ENCODE measurements at places on chromosomes 1 and 21. TPM values are rescaled to one million over a fixed set of nuclear protein-coding genes. Genes with fewer than 3 reads are reported as not detected.
A peak's percentile ranks its signal among the peaks of the same experiment; 100 is the strongest.

CLCA4 gene
- not detected for polyA plus RNA-seq

G0S2 gene
- 52.5 TPM for polyA plus RNA-seq

SHE gene
- 9.6 TPM for polyA plus RNA-seq

OR14K1 gene
- not detected for polyA plus RNA-seq

- DNase-seq: no peak
Measured at GRCh38 chr1:234555390-234556024, 54.5 kb downstream of the IRF2BP2 start.

- DNase-seq: no peak
Measured at GRCh38 chr1:225811622-225812487, 1.9 kb downstream of the EPHX1 start.

DNA sequence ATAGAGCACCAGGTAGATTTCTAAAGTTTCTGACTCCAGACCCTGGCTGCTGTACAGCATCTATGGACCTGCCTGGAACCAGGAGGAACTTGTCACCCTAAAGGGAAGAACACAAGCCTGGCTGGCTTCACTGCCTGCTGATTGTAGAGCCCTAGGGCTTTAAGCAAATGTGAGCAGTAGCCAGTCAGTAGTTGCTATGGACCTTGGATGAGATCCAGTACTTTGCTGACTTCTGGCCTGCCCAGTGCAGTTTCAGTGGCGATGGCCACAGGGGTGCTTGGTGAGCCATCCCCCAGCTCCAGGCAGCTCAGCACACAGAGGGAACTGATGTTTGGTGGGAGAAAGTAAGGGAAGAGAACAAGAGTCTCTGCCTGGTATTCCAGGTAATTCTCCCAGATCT lies 68.4 kb downstream of the ATP6V1G3 start:
- DNase-seq: no peak

DNA sequence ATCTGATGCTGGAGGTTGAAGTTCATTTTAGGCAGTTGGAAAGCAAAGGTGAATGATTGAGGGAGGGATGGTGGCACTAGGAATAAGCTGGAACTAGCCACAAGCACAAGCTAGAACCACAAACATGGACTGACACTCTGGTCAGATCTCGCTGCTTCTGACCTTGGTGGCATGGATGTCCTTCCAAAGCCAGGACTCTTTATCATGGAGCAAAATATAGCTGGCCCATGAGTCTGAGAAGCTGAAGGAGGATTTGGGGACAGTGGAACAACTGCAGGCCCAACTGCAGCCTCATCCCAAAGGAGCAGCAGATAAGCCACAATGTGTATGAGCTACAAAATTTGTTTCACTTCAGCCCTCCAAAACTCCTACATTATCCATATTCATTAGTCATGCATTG lies 35.5 kb downstream of the SRSF11 start:
- no peak for DNase-seq

DNA sequence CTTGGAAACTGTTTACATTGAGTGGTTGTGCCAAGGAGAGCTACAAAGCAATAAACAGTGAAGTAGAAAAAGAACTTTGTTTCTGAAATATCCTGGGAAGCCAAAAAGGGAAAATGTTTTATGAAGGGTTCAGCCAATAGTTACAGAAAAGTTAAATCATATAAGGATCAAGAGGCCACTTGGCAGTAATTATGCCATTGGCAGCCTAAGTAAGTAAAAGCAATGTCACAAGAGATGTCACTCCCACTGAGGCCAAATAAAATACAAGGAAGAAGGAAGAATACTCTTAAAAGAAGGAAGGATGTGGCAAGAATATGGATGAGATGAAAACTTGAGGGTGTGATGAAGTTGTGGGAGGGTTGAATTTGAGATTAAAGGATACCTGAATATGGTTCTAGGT lies 45.2 kb downstream of the EDEM3 start:
- DNase-seq: no peak

GRCh38 chr1:24411963-24412362 lies 1.6 kb downstream of the STPG1 start:
- DNase-seq: no peak

DNA sequence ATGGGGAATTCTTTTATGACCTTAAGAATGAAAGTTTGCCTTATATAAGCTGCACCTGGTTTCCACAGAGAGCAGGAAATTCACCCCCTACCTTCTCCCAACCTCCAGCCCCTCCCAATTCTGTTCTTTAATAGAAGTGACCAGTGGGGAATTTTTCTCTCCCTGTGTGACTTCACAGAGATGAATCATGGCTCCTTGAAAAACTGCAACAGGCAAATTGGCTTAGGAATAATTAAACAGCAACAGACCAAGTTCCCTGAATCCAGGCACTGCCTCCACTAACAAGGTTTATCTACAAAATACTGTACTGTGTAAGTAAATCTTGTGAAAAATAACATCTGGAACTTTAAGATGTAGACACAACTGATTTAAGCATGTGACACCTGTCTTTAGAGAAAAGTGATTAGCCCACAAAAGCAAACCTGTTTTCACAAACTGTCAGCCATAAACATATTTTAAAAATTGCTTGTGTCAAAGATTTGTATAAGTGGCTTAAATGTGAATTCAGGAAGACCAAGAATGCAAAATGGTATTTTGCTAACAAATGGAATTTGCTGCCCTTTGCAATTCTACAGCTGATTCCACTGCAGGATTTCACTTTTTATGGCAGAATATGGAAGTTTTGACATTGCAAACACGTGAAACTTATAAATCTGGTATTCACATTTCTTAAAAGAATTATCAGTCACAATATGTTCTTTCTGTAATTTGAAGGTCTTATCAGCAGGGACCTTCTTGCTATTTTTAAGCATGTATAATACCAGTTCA lies 54.0 kb downstream of the ALG14 start:
- no peak for DNase-seq

DNA sequence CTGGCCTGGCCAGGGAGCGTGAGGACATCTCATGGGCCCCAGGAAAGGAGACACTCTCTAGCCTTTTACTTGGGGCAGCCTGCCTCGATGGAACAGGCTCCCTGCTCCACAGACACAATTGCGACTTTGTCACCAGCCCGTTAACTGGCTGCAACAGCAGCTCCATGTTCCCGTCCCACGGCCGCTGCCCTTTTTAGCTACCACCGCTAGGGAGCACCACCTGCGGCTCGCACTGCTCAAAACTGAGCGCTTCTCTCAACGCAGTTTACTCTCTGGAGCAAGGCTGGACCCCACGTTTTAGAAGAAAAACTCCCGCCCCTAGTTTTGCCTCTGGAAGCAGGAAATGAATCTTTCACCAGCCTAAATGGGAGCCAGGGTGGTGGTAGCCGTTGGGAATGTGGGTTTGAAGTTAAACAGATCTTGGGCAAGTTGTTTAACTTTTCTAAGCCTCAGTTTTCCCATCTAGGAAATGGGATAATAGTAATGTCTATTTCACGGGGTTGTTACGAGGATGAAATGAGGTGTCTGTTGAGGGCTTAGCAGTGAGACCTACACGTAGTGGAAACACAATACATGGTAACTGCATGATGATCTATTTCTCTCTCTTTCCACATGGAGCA lies 3.5 kb upstream of the LRRC38 start:
- DNase-seq: no peak

HEYL gene
- 57.0 TPM for polyA plus RNA-seq

- no peak for DNase-seq
Measured at GRCh38 chr1:44334968-44335367, 20.1 kb downstream of the ERI3 start.

GRCh38 chr21:17964716-17965115 lies 145.6 kb upstream of the C21orf91 start:
- peak; percentile 73 for DNase-seq

DNA sequence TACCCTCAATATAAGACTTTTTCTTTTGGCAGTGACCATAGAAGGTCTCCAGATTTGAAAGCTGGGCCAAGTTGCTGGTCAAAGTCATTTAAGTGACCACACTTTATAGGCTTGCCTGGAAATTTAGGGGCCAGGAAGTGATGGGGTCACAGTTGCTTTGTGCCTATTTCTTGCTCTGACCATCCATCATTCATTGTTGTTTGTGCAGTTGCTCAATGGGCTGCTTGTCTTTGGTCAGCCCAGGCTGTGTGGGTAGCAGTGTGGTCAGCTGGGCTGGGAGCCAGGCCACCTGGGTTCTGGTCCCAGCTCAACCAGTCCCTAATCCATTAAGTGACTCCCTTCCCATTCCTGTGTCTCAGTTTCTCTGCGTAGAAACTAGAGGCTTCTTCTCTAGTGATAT lies 2.1 kb upstream of the OTUD7B start:
- no peak for DNase-seq

DNA sequence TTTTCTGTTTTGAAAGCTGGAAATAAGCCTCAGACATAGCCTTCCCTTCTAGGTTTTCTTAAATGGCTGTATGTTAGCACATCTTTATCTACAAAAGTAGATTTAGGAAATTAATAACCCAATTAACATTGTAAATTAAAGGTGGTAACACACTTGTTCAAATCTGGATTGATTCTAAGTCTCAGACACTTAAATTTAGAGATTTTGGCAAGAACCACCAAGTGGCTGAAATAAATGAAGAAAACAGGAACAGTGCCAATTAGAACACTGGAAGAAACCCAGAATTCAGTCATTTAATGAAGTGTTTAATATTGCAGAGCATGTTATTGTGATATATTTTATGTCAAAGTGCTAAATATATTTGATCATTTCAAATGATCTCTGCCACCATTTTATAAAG lies 628.2 kb downstream of the USP25 start:
- no peak for DNase-seq

LRRN2 gene
- 6.7 TPM for polyA plus RNA-seq

DNA sequence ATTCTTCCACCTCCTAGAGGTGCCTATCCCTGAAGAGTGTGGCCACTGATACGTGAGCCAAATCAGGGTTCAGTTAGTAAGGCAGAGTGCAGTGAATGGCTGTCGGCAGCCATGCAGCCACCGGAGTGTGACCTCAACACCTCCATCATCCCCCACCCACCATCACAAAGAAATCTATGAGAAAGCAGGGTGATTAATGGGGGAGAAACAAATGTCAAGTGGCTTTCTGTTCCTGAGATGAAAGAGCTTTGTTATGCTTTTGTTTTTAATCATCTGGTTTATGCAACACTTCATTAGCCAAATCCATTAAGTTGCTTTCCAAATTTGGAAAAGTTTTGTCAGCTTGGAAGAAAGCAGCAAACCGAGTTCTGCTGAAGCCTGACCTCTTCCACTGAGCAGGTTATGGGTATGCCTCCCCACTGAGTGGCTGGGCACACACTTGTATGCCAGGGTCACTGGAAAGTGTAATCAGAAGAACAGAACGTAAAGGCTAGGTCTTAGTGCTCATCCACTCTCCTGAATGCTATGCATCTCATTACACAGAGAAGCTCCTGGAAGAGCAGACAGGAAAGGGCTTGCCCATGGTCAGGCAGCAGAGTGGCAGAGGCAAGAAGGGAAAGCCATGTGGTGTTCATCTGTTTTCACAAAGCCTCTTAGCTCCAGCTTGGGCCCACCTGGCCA lies 57.1 kb upstream of the ATP1B1 start:
- DNase-seq: no peak

USP21 gene
- 24.1 TPM for polyA plus RNA-seq

PIK3R3 gene
- 17.8 TPM for polyA plus RNA-seq

DNA sequence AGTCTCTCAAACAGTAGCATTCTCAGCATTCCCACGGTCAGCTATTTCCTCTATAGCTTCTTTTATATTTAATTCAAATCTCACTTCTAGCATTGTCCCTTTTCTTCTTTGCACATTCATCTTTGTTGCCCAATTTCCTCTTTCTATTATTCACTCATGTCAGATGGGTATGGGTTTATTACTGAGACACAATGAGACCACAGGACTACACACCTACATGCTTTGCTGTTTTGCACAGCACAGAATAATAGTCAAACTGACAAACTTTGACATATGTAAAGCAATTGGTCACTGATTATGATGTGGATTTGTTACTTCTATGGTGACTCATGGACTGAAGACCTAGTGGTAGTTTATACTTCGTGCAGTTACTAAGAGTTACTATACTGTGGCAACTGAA lies 5.8 kb upstream of the CD1C start:
- DNase-seq: no peak

DNA sequence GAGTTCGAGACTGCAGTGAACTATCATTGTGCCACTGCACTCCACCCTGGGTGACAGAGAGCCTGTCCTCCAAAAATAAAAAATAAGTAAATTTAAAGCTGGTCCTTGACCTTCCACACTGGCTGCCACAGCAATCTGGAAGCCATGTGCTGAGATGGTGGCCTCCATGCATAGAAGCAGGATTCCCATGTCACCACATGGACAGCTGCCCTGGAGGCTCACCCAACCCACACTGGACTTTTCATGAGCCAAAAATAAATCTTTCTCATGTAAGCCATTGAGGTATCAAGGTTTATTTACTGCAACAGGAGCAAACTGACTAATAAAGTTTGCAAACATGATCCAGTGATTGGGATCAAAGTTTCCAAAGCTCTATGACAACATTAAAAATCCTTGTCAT lies 88.5 kb downstream of the SETD4 start:
- DNase-seq: no peak

- DNase-seq: no peak
Measured at GRCh38 chr1:222250376-222250775, 297.5 kb downstream of the HHIPL2 start.

DNA sequence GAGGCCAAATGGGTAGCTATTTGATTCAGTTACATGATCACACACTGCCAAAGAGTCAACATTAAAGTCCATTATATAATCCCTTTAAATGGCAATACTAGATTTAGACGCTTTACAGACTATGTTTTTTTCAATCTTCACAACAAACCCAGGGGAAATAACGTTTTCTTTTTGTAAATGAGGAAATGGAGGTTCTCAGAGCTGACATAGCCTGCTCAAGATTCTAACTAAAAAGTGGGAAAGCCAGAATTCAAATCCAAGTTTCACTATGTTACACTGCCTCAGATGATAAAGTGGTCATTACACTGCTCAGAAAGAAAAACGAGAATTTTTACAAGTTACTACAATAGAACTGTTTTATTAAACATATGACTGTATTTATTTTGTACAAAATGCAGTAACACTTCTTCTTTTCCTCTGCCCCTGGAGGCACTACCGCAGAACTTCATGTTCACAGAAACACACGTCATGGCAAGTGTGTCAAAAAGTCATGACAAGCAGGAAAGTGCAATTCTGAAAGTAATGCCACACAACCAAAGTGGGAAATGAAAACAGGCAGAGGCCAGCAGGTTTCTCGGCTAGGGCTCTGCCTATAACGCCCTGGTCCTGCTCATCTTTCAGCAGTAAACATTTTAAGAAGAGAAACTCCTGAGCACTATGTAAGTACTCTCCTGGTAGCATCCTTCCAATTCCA lies 19.0 kb downstream of the THEMIS2 start:
- no peak for DNase-seq

UBXN10 gene
- polyA plus RNA-seq: 0.14 TPM

PLPPR5 gene
- polyA plus RNA-seq: 4.6 TPM

DNA sequence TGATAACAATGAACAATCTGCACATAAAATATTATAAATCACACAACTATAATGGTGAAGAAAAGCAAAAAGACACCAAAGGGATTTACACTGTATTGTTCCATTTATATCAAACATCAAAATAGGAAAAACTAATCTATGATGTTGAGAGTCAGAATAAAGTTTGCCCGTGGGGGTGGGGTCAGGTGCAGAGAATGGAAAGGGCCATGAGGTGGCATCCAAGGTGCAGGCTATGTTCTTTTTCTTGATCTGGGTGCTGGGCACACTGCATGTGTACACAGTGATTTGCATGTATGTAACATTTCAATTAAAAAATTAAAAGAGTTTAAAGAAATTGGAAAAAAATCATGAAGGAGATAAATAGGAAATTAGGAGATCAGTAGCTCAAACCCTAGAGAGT lies 127.3 kb downstream of the DSCAM start:
- no peak for DNase-seq

C1orf87 gene
- polyA plus RNA-seq: 0.36 TPM
